ENCODE measurements at places on chromosomes 3 and 15. TPM values are rescaled to one million over a fixed set of nuclear protein-coding genes. Genes with fewer than 3 reads are reported as not detected.

GRCh38 chr3:25567388-25567787 lies 97.3 kb downstream of the TOP2B start:
- DNase-seq: no peak

DNA sequence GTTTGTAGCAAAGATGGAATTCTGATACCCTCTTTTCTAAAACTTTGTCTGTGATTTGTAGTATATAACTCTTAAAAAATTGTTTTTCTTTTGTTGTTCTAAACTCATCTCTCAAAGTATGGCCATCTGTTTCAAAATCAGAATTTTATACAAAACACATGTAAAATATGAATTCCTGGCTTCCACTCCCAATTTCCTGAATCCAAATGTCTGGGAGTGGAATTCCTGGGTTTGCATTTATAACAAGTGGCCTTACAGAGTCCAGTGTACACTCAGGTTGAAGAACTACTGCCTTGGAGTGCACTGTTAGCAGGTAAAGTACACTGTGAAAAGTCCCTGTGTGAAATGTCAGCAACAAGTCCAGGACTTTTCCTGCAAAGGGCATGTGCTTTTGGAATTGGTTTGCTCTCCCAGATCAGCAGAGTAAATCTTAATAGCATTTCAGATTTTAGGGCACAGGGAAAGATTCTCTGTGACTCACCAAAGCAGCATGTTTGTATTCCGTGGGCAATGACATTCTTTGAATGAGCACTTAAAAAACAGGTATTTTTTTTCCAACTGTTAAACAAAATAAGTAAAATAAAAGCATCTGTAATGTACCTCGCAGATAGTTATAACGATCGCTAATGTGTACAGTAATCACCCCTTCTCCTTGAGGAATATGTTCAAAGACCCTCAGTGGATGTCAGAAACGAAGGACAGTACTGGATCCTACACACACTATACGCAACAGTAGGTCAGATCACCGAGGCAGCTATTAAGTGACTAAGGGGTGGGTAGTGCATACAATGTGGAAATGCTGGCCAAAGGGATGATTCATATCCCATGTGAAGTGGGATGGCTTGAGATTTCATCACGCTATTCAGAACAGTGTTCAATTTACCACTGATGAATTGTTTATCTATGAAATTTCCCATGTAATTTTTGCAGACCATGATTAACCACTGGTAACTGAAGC lies 2.0 kb upstream of the CLDN16 start:
- no peak for DNase-seq

- no peak for DNase-seq
Measured at GRCh38 chr3:72163809-72164634, 379.1 kb upstream of the PROK2 start.

- no peak for DNase-seq
Measured at GRCh38 chr15:57003418-57003817, 85.0 kb downstream of the TCF12 start.

DNA sequence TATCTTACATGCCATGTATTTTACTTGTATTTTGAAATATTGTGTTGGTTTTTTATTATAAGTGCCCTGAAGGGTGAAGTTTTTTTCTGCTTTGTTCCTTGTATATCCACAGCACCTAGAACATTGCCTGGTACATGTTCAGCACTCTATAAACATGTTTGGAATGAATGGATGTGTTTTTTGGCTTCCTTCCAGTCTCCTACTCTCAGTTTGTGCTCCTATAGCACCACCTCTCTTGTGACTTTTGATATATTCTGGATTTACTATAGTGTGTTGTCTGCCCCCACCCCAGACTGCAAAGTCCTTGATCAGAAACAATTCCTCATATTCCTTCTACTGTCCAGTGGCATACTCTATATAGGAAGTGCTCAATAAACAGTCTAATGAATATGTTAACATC lies 60.6 kb downstream of the PLCL2 start:
- no peak for DNase-seq

GRCh38 chr3:151709847-151710246 lies 23.9 kb upstream of the AADACL2 start:
- DNase-seq: no peak

DNA sequence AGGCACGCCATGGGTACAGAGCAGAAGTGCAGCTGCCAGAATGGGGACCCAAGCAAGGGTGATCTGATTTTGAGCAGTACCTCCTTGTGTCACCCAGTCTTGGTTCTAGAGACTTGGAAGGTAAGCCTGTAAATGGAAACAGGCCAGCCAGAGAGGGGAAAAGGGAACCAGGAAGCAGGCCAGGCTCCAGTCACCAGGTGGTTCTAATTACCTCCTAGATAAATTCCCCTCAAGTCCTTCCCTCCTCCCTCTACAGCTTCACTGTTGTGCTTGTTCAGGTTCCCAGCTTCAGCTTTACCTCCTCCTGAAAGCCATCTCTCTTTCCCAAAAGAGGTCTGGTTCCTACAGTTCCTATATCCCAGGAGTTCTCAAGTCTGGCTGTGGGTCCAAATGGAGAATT lies 58.8 kb upstream of the SLC7A14 start:
- DNase-seq: no peak

- DNase-seq: no peak
Measured at GRCh38 chr15:76274226-76274625, 37.0 kb downstream of the ETFA start.

DNA sequence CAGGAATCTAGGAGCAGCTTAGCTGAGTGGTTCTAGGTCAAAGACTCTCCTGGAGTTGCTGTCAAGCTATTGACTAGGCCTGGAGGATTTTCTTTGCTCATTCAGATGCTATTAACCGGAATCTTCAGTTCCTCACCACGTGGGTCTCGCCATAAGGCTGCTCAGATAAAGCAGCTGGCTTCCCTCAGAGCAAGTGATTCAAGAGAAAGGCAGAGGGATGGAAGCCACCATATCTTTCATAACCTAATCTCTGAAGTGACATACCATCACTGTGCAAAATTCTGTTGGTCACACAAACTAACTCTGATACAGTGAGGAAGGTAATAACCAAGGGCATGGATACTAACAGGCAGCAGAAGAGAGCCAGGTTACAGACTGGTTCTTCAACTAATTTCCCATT lies 72.7 kb upstream of the FLNB start:
- DNase-seq: no peak

DNA sequence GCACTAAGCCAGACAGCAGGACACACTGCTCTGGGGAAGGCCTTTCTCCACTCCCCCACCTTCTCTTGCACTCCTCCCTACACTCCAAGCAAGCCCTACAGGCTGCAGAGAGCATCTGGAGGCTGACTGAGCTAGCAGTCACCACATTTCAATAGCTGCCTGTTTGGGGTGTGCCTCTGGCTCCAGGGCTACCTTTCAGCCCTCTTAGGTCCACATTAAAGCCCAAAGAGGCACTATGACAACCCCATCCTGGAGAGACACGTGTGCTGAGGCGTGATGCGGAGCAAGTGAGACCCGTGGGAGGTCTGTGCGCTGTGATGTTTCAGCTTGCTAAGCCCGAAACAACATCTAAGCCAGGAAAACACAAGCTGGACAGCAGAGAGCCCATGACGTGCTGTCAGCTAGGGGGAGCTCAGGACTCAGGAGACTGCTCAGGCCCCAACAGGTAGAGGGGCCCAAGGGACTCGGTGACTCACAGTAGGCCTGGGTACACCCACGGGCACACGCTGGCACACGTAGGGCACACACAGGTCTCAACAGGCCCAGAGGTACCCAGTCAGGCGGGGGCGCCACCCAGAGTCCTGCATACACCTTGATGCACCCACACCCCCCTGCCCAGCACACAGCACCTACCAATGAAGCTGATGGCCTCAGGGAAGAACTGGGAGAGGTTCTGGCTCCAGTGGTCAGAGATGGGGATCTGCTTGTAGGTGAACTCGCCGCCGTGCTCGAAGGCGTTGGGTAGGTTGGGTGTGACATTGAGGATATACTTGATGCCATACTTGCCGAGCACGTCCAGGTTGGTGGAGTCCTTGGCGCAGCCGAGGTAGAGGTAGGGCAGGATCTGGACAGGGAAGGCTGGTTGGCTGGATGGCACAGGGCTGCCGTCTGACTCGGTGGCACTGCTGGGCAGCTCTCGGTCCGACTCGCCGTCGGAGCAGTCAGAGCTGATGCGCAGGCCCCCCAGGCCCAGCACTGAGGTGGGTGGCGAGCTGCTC lies 2.8 kb downstream of the DUSP7 start:
- peak; percentile 44 for DNase-seq

DNA sequence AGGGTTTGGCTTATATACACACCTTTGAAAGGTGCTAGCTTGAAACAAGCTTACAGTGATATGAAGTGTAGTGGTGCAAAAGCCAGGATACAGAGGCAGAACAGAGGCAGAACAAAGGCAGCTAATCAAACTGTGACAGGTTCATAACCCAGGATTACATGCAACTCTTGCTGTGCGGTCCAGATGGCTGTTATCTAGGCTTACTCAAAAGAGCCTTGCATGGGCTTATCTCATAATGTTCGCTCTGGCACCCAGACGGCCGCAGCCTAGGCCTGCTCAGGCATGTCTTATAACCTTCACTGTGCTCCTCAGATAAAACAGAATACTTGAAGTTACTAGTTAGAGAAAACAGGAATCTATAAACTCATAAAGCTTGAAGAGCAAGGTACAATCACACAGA lies 22.8 kb upstream of the NOX5 start:
- no peak for DNase-seq

DNA sequence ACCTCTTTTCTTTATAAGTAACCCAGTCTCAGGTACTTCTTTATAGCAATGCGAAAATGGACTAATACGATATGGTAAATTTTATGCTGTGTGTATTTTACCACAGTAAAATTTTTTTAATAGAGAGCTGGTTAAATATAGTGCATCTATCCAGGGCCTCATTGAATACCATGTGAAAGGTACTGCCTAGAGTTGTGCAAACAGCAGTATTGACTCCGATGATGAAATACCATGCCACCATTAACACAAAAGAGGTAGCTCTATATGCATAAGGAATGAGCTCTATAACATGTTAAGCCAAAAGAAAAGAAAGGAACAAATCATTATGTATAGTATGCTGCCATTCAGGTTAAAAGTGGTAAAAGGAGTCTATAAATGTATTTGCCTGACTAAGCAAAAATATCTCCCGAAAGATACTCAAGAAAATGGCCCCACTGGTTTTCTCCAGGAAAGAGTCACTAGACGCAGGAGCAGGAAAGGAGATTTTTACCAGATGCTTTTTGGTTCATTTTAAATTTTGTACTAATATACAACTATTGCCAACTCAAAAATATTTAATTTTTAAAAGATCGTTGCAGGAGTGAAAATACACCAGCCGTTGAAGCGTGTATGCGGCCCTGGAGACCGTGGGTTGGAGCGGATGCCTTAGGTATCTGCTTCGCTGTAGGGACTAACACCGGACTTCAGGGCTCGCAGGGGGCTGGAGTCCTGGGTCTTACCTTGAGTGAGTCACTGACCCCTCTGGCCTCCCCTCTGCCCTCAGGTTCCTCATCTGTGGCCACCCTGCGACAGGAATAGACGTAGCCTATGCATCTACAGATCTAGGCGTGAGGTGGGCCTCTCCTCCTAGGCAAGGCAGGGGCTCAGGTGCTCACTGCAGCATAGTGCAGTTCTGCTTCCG lies 120.1 kb downstream of the CHSY1 start:
- no peak for DNase-seq

- DNase-seq: no peak
Measured at GRCh38 chr15:28934645-28935044, 48.9 kb downstream of the APBA2 start.

GRCh38 chr3:105317841-105318240 lies 48.9 kb upstream of the ALCAM start:
- DNase-seq: no peak

DNA sequence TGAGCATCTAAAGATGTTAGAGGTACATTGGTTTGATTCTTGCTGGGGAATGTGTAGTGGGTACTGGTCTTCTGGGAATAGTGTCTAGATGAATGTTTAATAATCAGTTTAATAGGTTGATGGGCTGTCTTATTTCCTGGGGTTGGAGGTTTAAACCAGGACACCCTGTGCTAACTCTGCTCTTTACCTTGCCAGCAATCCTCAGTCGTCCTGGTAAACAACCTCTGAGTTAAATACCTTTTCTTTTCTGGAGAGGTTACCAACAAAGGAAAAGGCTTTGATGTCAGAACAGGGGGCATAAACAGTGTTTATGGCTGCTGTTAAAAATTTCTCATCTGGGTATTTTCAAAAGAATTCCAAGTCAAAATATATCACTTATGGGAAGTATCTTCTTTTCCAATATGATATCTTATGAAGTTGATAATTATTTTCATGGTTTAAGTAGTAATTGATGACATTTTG lies 23.5 kb downstream of the MITF start:
- DNase-seq: no peak

- no peak for DNase-seq
Measured at GRCh38 chr15:25728816-25729215, 134.3 kb downstream of the ATP10A start.

DNA sequence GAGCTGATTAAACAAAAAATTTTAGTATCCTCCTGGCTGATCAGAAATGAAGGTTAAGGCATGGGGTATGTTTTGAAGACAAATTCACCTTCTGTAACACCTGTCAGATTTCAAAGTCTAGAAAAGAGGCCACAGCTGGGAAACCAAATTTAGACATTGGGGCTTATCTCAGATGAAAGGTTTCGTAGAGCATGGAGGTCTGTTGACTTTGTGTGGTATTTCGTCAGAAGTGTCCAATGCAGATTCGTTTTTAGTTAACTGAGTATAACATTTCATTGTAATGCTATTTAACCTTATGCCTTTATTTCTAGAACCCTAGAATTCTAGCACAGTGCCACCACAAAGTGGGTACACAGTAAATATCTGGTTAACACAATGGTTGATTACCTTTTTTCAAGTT lies 61.7 kb downstream of the FNDC3B start:
- DNase-seq: no peak

GRCh38 chr3:42702066-42702951 lies at the start of gene HHATL:
Gene HHATL, minus strand, starts transcription at chr3:42702798. Its CDS starts 1,972 bp downstream, at chr3:42700826.
- DNase-seq: no peak

GRCh38 chr15:84398763-84399701 lies 163.5 kb downstream of the GOLGA6L4 start:
- no peak for DNase-seq

- DNase-seq: no peak
Measured at GRCh38 chr3:140145528-140145927, 210.5 kb downstream of the CLSTN2 start.

GRCh38 chr15:63156755-63157117 lies 541 bp downstream of the RPS27L start:
- DNase-seq: peak; percentile 45

Gene IMPG2
- total RNA-seq: 0.03 TPM

Gene KBTBD8
- 5.6 TPM for total RNA-seq

Gene TMEM40
- not detected for total RNA-seq

Gene SERINC4
- total RNA-seq: not detected

Gene C3orf85
- not detected for total RNA-seq

Gene GOLGA6L7
- total RNA-seq: not detected
